ENCODE measurements at places on chromosomes 1 and 21. TPM values are rescaled to one million over a fixed set of nuclear protein-coding genes. Genes with fewer than 3 reads are reported as not detected.

- DNase-seq = no peak
- peak overlapping the region; percentile 87 for H3K27ac ChIP-seq
- no peak overlapping the region for H3K4me3 ChIP-seq
- no peaks in the 10 kb centered on the region for H3K27me3 ChIP-seq
- no peaks in the 10 kb centered on the region for H3K36me3 ChIP-seq
- peaks cover 16% of the 10 kb centered on the region for H3K4me1 ChIP-seq
Measured at GRCh38 chr1:162695687-162696086, 63.4 kb downstream of the DDR2 start.

- H3K36me3 ChIP-seq = no peaks in the 10 kb centered on the region
- DNase-seq = no peak
- H3K4me3 ChIP-seq = no peak overlapping the region
- H3K27ac ChIP-seq = no peak overlapping the region
- no peaks in the 10 kb centered on the region for H3K27me3 ChIP-seq
- no peaks in the 10 kb centered on the region for H3K4me1 ChIP-seq
Measured at GRCh38 chr1:229922249-229922648, 144.8 kb upstream of the GALNT2 start.

DNA sequence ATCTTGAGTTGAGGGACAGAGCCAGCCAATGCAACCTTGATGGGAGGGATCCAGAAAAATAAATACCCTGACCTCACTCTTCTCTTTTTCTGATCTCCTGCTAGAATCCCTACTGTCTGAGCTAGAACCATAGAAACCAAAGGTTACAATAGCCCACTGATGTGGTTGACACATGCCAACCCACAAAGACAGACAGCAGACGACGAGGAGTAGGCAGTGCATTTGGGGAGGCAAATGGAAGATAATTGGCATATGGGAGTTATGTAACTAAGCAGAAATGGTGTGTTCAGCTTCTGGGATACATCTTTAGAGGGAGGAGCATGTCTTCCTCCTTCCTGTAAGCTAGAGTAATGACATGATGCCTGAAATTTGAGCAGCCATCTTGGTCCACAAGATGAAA, 171.7 kb upstream of the FGGY start:
- H3K4me1 ChIP-seq = no peaks in the 10 kb centered on the region

GRCh38 chr1:161902182-161902581, 121.5 kb downstream of the OLFML2B start:
- DNase-seq = no peak
- H3K36me3 ChIP-seq = no peaks in the 10 kb centered on the region
- H3K27me3 ChIP-seq = no peaks in the 10 kb centered on the region
- no peak overlapping the region for H3K27ac ChIP-seq
- no peak overlapping the region for H3K4me3 ChIP-seq

DNA sequence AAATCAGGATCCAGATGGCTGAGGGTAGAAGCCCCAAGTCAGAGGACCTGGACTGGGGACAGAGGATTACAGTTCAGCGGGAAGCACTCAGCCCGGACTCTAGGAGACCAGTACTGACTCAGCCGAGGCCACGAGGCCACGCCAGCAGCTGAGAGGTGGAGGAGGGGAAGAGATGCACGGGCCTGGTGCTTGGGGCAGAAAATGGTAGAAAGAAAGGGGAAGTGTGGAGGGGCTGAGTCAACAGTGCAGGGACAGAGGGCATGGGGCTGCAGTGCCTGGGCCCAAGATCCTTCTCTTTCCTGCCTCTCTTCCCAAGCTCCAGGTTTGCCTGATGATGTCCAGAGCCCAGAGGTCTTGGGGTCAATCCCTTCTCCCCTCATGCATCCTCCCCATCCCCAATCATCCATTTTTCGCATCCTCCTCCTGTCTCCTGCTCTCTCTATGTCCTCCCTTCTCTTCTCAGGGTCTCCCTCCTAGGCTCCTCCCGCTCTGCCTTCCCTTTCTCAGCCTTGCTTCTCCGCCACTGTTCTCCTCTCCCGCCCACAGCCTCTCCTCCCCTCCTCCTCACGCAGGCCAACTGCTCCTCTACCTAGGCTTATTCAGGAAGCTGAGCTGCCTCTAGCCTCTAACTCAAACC, 7.7 kb downstream of the ARHGEF2 start:
- peaks cover 84% of the 10 kb centered on the region for H3K4me1 ChIP-seq
- no peaks in the 10 kb centered on the region for H3K36me3 ChIP-seq
- peak; percentile 72 for DNase-seq
- peak overlapping the region; percentile 57 for H3K27ac ChIP-seq
- no peaks in the 10 kb centered on the region for H3K27me3 ChIP-seq

GRCh38 chr1:231626951-231627614, 493 bp downstream of the DISC1 start:
- DNase-seq = peak; percentile 71
- H3K27me3 ChIP-seq = no peaks in the 10 kb centered on the region
- peak overlapping the region; percentile 52 for H3K4me3 ChIP-seq
- H3K36me3 ChIP-seq = no peaks in the 10 kb centered on the region
- peaks cover 6% of the 10 kb centered on the region for H3K4me1 ChIP-seq

EDARADD gene
- 0.79 TPM for total RNA-seq

NME7 gene
- total RNA-seq = 15.9 TPM

DNA sequence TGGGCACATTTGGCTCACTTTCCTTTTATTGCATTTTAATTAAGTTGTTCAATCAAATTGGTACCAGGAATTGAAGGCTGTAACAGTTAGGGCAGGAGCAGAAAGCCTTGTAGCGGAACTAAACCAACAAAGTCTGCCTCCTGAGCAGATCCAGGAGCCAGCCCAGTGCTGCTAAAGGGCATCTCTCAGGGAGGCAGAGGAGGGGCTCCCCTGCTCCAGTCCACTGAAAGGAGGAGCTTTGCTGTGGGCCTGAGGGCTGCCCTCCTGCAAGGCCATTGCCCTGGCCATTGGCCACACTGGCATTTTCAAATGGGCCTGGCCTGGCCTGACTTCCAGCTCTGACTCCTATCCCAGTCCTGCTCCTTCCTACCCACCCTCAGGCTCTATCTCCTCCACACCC, 3.7 kb upstream of the TRABD2B start:
- no peak overlapping the region for H3K4me3 ChIP-seq
- DNase-seq = no peak
- peaks cover 28% of the 10 kb centered on the region for H3K27me3 ChIP-seq
- H3K27ac ChIP-seq = no peak overlapping the region
- H3K4me1 ChIP-seq = peaks cover 13% of the 10 kb centered on the region

- H3K27ac ChIP-seq = peak overlapping the region; percentile 57
- H3K4me1 ChIP-seq = no peaks in the 10 kb centered on the region
- DNase-seq = no peak
- peak overlapping the region; percentile 83 for H3K4me3 ChIP-seq
Measured at GRCh38 chr1:212415107-212415841, 588 bp upstream of the PACC1 start.

DNA sequence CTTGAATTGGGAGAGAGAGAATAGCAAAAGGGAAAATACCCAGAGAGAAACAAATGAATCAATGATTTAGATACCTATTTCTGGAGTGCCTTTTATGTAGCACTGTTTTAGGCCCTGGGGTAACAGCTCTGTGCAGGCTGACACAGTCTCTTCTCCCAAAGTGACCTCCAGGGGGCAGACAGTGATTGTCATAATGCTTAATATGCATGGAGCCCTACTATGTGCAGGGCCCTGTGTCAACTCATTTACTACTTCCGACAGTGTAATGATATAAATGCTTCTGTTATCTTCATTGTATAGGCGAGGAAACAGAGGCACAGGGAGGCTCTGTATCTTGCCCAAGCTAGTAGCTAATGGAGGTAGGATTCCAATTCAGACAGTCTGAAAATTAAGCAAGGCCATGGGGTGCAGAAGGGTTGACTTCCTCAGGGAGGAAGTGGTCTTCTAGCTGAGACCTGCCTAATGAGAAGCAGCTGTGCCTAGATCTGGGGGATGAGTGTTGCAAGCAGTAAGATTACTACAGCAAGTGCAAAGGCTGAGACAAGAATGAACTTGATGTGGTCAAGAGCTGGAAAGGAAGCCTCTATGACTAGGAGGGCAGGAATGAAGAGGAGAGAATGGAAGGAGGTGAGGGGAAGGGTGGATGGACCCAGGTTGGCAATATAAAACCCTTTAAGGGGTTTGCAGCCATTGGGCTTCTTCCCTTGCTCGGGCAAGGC, 16.2 kb upstream of the SERINC2 start:
- H3K4me1 ChIP-seq = peaks cover 10% of the 10 kb centered on the region
- H3K27ac ChIP-seq = no peak overlapping the region
- H3K4me3 ChIP-seq = no peak overlapping the region
- no peak for DNase-seq
- H3K36me3 ChIP-seq = no peaks in the 10 kb centered on the region
- H3K27me3 ChIP-seq = no peaks in the 10 kb centered on the region

SMPDL3B gene
- total RNA-seq = 14.1 TPM

DNA sequence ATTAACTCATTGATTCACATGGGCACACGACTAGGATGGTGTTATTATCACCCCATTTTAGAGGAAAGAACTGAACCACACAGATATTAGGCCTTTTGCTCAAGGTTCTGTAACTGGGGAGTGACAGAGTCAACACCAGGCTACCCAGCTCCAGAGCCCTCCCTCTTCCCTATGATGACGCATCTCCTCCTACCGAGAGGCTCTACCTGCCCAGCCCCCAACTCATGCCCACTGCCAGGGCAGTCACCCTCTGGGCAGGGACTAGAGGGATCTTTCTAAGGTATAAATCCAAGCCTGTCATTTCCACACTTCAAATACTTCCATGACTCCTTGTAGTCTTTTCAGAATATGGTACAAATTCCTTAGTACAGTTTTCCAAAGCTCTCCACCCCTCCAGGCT, 171.3 kb downstream of the GRIK3 start:
- no peaks in the 10 kb centered on the region for H3K36me3 ChIP-seq
- H3K4me1 ChIP-seq = no peaks in the 10 kb centered on the region
- no peak overlapping the region for H3K27ac ChIP-seq
- DNase-seq = no peak
